ENCODE measurements at places on chromosomes 4 and X. TPM values are rescaled to one million over a fixed set of nuclear protein-coding genes. Genes with fewer than 3 reads are reported as not detected.

GRCh38 chr4:41504167-41504818, 33.7 kb upstream of the LIMCH1 start:
- no peak for DNase-seq

The PHEX gene
- total RNA-seq, result 4.4 TPM

The BEX2 gene
- 55.1 TPM for total RNA-seq

The ZNF732 gene
- total RNA-seq, result 0.34 TPM

GRCh38 chrX:106748377-106748776, 21.9 kb downstream of the RNF128 start:
- DNase-seq, result no peak

DNA sequence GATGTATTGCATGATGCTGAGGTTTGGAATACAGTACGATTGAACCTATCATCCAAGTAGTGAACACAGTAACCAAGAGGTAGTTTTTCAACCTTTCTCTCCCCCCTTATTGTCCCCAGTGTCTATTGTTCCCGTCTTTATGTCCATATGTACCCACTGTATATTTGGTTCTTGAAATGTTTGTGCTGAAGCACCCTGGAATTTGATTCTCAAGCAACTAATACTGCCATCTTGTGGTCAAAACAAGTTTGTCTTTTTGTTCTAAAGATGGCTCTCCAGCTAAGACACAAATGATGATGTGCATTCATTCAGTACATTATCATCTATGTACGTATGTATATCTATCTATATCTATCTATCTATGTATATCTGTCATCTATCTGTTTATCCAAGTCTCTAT, 33.5 kb upstream of the DCX start:
- no peak for DNase-seq

GRCh38 chr4:168634276-168634802, 137.5 kb downstream of the PALLD start:
- no peak for DNase-seq

DNA sequence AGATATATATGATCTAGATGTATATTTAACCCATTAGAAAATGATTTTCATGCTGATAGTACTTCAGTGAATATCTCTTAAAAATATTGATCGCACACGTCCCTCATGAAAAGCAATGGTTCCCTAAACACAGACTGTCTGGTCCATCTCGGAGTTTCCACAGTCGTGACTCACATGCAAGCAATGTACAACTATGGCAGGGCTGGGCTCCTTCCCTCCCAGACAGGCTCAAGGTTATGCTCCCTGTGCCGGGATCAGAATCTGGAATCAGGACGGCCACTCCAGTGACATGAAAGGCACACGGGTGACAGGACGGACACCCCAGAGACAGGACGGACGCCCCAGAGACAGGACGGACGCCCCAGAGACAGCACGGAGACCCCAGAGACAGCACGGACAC, 40.2 kb upstream of the PPP2R3B start:
- DNase-seq, result no peak

- no peak for DNase-seq
These were observed 67.3 kb downstream of the SLC34A2 start for GRCh38 chr4:25722964-25723363.

The NXF2 gene
- not detected for total RNA-seq

DNA sequence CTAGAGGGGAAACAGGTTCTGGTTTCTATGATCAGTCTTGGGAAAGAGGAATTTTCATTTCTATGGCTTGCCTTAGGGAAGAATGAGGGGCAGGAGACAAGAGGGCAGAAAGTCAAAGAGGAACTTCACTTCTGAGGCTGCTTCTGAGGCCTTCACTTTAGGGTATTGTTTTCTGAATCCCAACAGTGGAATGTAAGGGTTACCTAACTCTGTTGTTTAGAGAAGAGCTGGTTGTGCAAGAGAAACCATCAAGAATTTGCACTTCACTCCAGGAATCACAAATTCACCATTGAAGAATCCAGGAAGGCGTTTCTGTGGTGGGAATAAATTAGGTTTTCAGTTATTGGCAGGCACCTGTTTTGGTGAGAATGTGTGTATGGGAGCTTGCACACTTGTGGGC, 126.7 kb upstream of the AMOT start:
- DNase-seq, result no peak

DNA sequence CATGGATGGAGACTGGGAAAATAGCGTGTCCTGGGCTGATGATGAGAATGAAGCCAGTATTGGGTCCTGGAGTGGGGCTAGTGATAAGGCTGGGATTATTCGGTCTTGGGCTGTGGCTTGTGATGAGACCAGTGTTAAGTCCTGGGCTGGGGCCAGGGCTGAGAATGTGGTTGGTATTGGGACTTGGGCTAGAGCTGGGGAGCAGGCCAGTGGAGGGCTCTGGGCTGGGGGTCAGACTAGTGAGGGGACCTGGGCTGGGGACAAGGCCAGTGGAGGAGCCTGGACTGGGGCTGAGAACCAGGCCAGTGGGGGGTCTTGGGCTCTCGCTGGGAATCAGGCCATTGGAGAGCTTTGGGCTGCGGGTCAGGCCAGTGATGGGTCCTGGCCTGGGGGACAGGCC, 6.7 kb downstream of the ARMCX4 start:
- no peak for DNase-seq

- DNase-seq, result no peak
These were observed 156.7 kb upstream of the FAM241A start for GRCh38 chr4:111988514-111988913.

- DNase-seq, result no peak
These were observed 3.1 kb upstream of the SLBP start for GRCh38 chr4:1715002-1715758.

DNA sequence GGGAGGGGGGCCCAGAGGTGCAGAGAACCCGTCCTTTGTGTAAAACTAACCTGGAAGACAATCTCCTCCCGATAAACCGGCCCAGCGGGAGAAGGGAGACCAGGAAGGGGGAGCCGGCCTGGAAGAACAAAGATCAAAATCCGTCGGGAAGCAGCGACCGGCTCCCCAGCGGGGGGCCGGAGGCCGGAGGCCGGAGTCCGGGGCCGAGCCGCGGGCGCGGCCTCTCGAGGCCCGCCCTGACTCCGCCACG, 552 bp downstream of the ZDHHC9 start:
- DNase-seq, result no peak

GRCh38 chrX:45126158-45126557, 74.5 kb downstream of the DIPK2B start:
- no peak for DNase-seq

- DNase-seq, result no peak
These were observed 60.6 kb upstream of the WWC2 start for GRCh38 chr4:183038436-183038835.

- DNase-seq, result no peak
These were observed 84.5 kb downstream of the MAGEB17 start for GRCh38 chrX:16251782-16252181.

DNA sequence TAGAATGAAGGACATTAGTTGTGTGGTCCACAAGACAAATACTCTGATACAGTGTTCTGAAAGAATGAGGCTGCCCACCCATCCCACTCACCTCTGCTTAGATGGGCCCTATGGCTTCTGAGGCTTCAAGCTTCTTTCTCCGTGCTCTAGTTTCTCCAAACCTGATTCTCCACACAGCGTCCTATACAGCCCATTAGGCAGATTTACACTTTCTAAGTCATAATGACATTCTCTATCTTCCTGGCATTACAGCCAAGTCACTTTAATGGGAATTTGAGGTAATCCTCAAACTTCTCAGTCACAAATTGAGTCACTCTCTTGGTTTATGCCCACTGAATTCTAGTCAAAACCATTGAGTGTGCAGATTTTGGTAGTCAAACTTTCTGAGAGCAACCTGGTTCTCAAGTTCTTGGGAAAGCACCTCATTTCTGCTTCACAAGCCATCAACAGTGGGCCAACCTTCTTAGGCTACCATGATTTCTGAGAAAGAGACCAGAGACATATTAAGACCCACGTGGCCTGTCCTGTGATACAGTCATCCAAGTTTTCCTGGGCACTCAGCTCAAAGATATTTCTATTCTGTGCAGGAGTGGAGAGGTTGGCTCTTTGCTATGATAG, 6.2 kb upstream of the SETD7 start:
- no peak for DNase-seq

GRCh38 chr4:175805846-175806245, 6.2 kb downstream of the GPM6A start:
- DNase-seq, result no peak

The CFAP97 gene
- total RNA-seq, result 53.9 TPM

DNA sequence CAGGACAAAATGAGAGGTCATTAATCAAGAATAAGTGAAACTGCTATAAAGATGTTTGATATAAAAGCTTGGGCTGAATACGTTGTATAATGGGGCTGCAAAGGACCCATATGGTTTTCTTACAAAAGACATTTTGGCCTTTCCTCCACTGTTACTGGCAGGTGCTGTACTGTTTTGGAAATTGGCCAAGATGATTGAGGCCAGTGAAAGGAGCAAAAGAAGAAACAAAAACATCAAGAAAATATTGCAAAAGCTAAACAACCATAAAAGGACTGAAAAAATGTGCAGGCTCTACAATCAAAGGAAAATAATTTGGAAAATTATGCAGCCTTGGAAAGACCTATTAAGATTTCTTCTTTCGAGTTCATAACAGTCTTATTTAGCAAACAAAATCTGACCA, 222.2 kb upstream of the PPP1R2C start:
- no peak for DNase-seq

The CXXC4 gene
- total RNA-seq, result 3.3 TPM

Measured in ovary (tissue), 10 donors.